Lung (tissue), 17 donors: ENCODE measurements at places on chromosomes 2 and 18.

DNA sequence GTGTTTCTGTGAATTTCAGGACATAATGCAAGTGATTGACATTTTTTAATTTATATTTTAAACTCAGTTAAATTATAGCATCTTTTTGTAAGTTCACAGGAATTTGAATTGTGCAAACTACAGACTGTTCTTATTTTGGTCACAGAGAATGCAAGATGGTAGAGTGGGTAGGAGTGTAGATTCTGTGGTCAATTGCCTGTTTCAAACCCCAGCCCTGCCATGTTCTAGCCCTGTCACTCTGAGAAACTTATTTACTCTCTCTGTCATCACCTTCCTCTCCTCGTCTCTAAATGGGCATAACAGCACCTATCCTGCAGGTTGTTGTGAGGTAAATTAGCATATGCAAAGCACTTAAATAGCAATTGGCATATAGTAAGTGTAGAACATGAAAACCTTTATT, 879.8 kb downstream of the CPS1 start:
- DNase-seq, result no peak

- DNase-seq, result no peak
Observed at GRCh38 chr18:79597831-79598632, 81.6 kb upstream of the CTDP1 start.

- DNase-seq, result peak; percentile 70
Observed at GRCh38 chr2:156702541-156702940, 266.4 kb downstream of the GPD2 start.

DNA sequence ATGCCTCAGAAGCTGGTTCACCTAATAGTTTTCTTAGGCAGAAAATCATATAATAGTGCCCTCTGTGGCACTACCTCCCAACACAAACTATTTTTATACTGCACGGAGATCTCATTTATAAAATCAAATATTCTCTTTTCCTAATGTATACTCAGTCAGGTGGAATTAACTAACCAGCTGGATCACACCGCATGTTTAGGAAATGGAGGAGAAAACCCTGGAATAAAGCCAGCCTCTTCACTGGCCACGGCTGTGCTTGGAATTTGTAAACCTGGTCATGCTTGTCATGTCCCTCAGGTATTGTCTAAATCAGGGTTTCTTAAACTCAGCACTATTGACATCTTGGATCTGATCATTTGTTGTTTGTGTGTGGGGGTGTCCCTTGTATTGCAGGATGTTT, 85.6 kb downstream of the DOCK10 start:
- no peak for DNase-seq

GRCh38 chr18:62999392-62999791, 284.1 kb downstream of the PHLPP1 start:
- no peak for DNase-seq

DNA sequence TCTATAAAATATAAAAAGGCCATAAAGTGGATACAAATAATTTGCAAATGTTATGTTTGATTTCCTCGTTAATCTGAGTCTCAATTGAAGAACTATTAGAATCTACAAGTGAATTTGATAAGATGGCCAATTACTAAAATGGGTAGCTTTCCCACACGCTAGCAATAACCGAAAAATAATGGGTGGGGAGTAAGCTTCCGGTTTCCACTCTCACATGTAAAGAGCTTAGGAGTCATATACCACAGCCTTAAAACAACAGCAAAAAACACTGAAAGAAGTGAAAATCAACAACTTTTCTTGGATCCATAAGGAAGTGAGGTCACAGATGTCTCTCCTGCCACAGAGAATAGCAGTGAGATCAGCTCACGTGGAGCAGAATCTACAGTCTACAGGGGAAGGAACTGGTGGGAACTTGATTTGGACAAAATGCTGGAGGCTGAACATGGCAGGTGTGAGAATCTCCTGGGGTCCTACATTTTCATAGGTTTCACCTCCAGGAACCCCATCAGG, 18.6 kb downstream of the THAP4 start:
- DNase-seq, result no peak

- peak; percentile 66 for DNase-seq
Observed at GRCh38 chr2:237293978-237294377, 120.0 kb downstream of the COL6A3 start.

GRCh38 chr2:212337486-212338343, 200.9 kb downstream of the ERBB4 start:
- no peak for DNase-seq

GRCh38 chr2:44242904-44243303, 32.4 kb upstream of the SLC3A1 start:
- DNase-seq, result peak; percentile 67

GRCh38 chr2:72827966-72828646, 2.3 kb upstream of the EXOC6B start:
- DNase-seq, result no peak
